ENCODE measurements at places on chromosomes 2 and 18.
A peak's percentile ranks its signal among the peaks of the same experiment; 100 is the strongest.

GRCh38 chr2:46770622-46771021, 145.0 kb downstream of the MCFD2 start:
- DNase-seq: no peak

- DNase-seq: no peak
Measured at GRCh38 chr18:78721238-78721875, 258.3 kb upstream of the SALL3 start.

GRCh38 chr2:20470211-20470610, 23.3 kb downstream of the RHOB start:
- DNase-seq: no peak

- no peak for DNase-seq
Measured at GRCh38 chr2:42769583-42770287, 5.8 kb upstream of the OXER1 start.

DNA sequence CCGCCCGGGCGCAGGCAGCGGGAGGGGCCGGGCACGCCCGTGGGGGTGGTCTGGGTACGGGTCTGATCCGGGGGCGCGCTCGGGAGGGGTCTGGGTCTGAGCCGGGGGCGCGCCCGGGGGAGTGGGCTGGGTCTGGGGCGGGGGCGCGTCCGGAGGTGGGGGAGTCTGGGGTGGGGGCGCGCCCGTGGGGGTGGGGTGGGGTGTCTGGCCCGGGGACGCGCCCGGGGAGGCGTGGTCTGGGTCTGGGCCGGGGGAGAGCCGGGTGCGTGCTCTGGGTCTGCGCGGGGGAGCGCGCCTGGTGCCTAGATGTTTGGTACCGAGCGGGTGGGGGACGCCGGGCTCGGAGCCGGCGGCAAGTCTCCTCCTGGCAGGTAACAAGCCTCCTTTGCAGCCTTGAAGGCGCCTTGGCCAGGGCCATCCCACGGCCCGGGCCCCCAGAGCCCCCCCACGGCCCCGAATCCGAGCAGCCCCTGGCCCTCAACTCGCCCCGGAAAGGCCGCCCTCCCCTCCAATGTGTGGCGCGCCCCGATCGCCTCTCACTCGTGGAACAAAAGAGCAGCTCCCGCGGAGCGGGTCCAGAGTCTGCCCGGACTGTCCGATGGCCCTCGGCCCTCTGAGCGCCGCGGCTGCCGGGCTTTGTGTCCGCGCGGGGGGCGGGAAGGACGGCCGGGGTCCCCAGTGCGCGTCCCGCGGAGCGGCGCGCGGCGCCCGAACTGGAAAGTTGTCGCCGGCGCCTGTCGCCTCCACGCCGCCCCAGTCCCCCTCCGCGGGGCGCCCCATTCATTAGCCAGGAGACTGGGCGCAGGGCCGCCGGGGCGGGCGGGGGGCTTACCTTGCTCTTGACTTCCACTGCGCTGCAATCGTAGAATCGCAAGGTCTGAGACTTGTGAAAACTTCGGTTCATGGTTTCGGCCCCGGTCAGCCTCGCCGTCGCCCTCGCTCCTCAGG, 595 bp downstream of the PARD6G start:
- no peak for DNase-seq

DNA sequence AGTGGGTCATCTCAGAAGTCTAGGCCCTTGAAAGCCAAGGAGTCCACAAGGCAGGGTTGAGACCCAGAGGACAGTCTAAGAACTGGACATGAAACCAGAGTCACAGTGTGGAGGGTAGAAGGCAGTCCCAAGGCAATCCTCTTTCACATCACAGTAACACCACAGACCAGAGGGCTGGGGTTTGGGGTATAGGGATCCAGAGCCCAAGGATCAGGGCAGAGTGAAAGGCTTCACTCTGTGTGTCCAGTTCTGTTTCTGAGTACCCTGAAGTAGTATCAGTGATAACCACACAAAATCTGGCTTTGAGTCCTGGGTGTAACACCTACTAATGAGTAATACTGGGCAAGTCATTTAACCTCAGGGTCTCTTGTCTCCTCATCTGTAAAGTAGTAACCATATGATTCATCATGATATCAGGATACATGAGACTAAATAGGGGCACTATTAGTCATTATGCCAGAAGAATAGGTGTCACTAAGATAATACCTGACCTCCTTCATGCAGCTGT, 91.0 kb downstream of the ICA1L start:
- DNase-seq: no peak

GRCh38 chr18:37861981-37862380, 296.4 kb upstream of the CELF4 start:
- DNase-seq: no peak

- DNase-seq: no peak
Measured at GRCh38 chr2:42756150-42756775, 7.7 kb downstream of the OXER1 start.

GRCh38 chr18:24514439-24514838, 54.0 kb downstream of the HRH4 start:
- DNase-seq: no peak

- peak; percentile 82 for DNase-seq
Measured at GRCh38 chr18:62526098-62527025, 3.5 kb downstream of the ZCCHC2 start.

- DNase-seq: peak; percentile 70
Measured at GRCh38 chr2:216431531-216431856, 19.2 kb downstream of the SMARCAL1 start.

- DNase-seq: no peak
Measured at GRCh38 chr2:53668624-53669026, 99.0 kb upstream of the CHAC2 start.

- DNase-seq: no peak
Measured at GRCh38 chr2:178700136-178700535, 107.1 kb downstream of the TTN start.

DNA sequence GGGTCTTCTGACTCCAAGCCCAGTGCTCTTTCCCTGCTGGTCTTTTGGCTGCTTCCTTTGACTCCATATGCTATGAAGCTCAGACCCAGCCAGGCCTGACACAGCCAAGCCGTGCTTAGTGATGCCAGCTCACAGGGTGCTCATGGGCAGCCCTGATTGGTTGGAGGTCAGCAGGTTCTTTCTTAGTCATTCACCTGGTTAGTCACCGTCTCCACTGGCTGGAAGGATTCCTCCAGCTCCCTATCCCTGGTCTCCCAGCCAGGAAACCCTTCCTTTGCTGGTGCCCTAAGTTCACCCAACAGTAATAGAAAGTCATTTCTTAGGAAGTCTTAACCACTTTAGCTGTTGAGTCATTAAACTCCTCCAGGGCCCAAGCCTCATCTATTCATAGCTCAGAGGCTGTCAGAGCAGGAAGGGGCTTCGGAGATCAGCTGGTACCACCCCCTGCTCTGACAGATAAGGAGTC, 3.9 kb downstream of the KCNK3 start:
- no peak for DNase-seq

Measured in putamen (tissue), 1 donor.